T-helper 2 cell treated with Interferon-gamma antibody and Interleukin-4, amounts not matched to agents 100 ng/mL and 5 ng/mL, for 36 hours (primary cell): ENCODE measurements at places on chromosomes 5 and 9. TPM values are rescaled to one million over a fixed set of nuclear protein-coding genes. Genes with fewer than 3 reads are reported as not detected.

Gene SLC36A3
- not detected in 2 replicates for total RNA-seq

Gene TXNDC8
- not detected in 2 replicates for total RNA-seq

Gene PCDHA4
- total RNA-seq, result not detected in 2 replicates

Gene FIBCD1
- not detected in 2 replicates for total RNA-seq

Gene LHX3
- not detected in 2 replicates for total RNA-seq

Gene AGXT2
- total RNA-seq, result not detected in 2 replicates

Gene ITK
- total RNA-seq, result 184 and 197 TPM in 2 replicates

Gene PDLIM4
- total RNA-seq, result 0.23 and 0.45 TPM in 2 replicates

Gene NRARP
- total RNA-seq, result 1.5 and 1.7 TPM in 2 replicates

Gene FOXD4L4
- 0.09 and 0.23 TPM in 2 replicates for total RNA-seq

Gene NEUROG1
- not detected in 2 replicates for total RNA-seq

Gene FGFR4
- 0.91 and 1.5 TPM in 2 replicates for total RNA-seq

Gene TAS2R1
- not detected in 2 replicates for total RNA-seq

Gene TLR4
- total RNA-seq, result 0.11 and 0.14 TPM in 2 replicates

Gene DRD1
- not detected in 2 replicates for total RNA-seq

Gene CDKN2A
- 21.2 and 24.1 TPM in 2 replicates for total RNA-seq

Gene TRIP13
- 35.7 and 36.8 TPM in 2 replicates for total RNA-seq

Gene RORB
- total RNA-seq, result 0.07 and 0.14 TPM in 2 replicates

Gene PTGES
- total RNA-seq, result 0.09 TPM in 1 of 2 replicates, not detected in the other

Gene MAMDC2
- total RNA-seq, result not detected in 2 replicates

Gene IFNK
- total RNA-seq, result not detected in 2 replicates

Gene SLC1A3
- not detected in 2 replicates for total RNA-seq

Gene DBH
- total RNA-seq, result not detected in 2 replicates

Gene KCTD16
- total RNA-seq, result not detected in 2 replicates

Gene EXOSC3
- 76.6 and 87.0 TPM in 2 replicates for total RNA-seq

Gene STING1
- 203 and 216 TPM in 2 replicates for total RNA-seq

Gene ZNF658
- total RNA-seq, result 3.1 and 3.8 TPM in 2 replicates

Gene ACTBL2
- total RNA-seq, result not detected in 2 replicates

Gene IFNA13
- not detected in 2 replicates for total RNA-seq

Gene PCDHA6
- total RNA-seq, result not detected in 2 replicates
